ENCODE measurements at places on chromosomes 5 and 9. TPM values are rescaled to one million over a fixed set of nuclear protein-coding genes. Genes with fewer than 3 reads are reported as not detected.

Gene CNTNAP3
- total RNA-seq = 76.5 TPM

Gene OGN
- 2.0 TPM for total RNA-seq

Gene MCIDAS
- total RNA-seq = not detected

Gene PTGER4
- 20.6 TPM for total RNA-seq

Gene DOK3
- total RNA-seq = 2.0 TPM

Gene FBP2
- not detected for total RNA-seq

Gene FGF10
- total RNA-seq = 3.0 TPM

Gene ZNF879
- total RNA-seq = 4.6 TPM

Gene CLIC3
- total RNA-seq = 4.8 TPM

Gene ANKRD31
- 0.13 TPM for total RNA-seq

Gene TMEM8B
- 3.0 TPM for total RNA-seq

Gene NEURL1B
- total RNA-seq = 3.4 TPM

Gene SLC6A7
- total RNA-seq = not detected

Gene RFESD
- total RNA-seq = 2.2 TPM

Gene FUT7
- not detected for total RNA-seq

Gene CDC25C
- total RNA-seq = 3.0 TPM

Gene GFRA3
- total RNA-seq = not detected

Gene MYMK
- not detected for total RNA-seq

Gene TSSK1B
- 0.13 TPM for total RNA-seq

Gene NR6A1
- under 0.01 TPM for total RNA-seq

Gene SLC46A2
- not detected for total RNA-seq

Gene SLIT3
- total RNA-seq = 42.5 TPM

Gene EQTN
- total RNA-seq = not detected

Gene SYNPO
- 17.6 TPM for total RNA-seq

Gene CER1
- not detected for total RNA-seq

Gene SPINK9
- total RNA-seq = not detected

Gene PPP2R2B
- total RNA-seq = 0.79 TPM

Gene PCDHGC4
- total RNA-seq = 3.2 TPM

Gene SH3RF2
- total RNA-seq = 1.8 TPM

Gene CD14
- total RNA-seq = 1.6 TPM

Gene ZDHHC11B
- total RNA-seq = 0.26 TPM

Gene GFI1B
- total RNA-seq = not detected

Data from aortic smooth muscle cell (primary cell).